ENCODE measurements at places on chromosomes 3 and 15.

- peak; percentile 83 for DNase-seq
Observed at GRCh38 chr15:98760112-98760826, 111.9 kb downstream of the IGF1R start.

GRCh38 chr3:52372822-52373504 lies 56.8 kb downstream of the DNAH1 start:
- no peak for DNase-seq

GRCh38 chr15:99721104-99721778 lies 12.0 kb downstream of the LYSMD4 start:
- DNase-seq: peak; percentile 34

DNA sequence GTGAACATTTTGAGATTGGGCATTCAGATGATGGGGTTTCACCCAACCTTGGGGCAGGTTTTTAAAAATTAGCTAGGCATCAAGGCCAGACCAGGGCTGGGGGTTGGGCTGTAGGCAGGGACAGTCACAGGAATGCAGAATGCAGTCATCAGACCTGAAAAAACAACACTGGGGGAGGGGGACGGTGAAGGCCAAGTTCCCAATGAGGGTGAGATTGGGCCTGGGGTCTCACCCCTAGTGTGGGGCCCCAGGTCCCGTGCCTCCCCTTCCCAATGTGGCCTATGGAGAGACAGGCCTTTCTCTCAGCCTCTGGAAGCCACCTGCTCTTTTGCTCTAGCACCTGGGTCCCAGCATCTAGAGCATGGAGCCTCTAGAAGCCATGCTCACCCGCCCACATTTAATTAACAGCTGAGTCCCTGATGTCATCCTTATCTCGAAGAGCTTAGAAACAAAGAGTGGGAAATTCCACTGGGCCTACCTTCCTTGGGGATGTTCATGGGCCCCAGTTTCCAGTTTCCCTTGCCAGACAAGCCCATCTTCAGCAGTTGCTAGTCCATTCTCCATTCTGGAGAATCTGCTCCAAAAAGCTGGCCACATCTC lies 6.1 kb downstream of the RHO start:
- DNase-seq: no peak

GRCh38 chr3:167976516-167977361 lies 119.0 kb downstream of the GOLIM4 start:
- DNase-seq: no peak

DNA sequence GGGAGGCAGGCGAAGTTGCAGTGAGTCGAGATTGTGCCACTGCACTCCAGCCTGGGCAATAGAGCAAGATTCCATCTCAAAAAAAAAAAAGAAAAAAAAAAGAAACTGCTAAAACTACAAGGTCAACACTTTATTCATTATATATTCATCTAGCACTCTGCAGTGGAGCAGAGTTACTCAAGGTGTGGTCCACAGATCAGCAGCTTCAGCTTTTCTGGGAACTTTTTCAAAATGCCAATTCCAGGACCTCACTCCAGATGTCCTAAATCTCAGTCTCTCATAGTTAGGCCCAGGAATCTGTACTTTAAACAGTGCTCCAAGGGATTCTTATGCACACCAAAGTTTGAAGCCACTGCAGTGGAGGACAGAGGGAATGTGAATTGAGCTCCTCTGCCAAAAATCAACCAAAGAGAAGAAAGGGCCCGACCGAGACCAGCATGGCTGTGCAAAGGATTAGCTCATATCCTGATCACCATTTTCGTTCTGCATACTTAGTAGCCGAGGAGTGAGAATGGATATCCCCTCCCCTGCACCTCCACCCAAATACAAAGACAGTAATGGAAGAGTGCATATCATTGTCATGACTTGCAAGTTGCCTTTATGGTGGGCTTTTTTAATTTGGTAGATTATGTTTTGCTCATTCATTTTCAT lies 201.9 kb downstream of the MEX3B start:
- DNase-seq: no peak

GRCh38 chr3:2090095-2090911 lies 8.4 kb upstream of the CNTN4 start:
- DNase-seq: no peak

All from breast epithelium (tissue), 4 donors.